ENCODE measurements at places on chromosomes 7 and 10. TPM values are rescaled to one million over a fixed set of nuclear protein-coding genes. Genes with fewer than 3 reads are reported as not detected.

GRCh38 chr10:121614613-121615434 lies 16.6 kb upstream of the FGFR2 start:
- no peak for DNase-seq

GRCh38 chr7:610531-611280 lies 91.1 kb upstream of the PDGFA start:
- peak; percentile 51 for DNase-seq

- DNase-seq = no peak
Observed at GRCh38 chr7:139249179-139249810, 18.3 kb downstream of the UBN2 start.

GRCh38 chr10:49398000-49398861 lies 2.3 kb upstream of the DRGX start:
- DNase-seq = peak; percentile 56

DNA sequence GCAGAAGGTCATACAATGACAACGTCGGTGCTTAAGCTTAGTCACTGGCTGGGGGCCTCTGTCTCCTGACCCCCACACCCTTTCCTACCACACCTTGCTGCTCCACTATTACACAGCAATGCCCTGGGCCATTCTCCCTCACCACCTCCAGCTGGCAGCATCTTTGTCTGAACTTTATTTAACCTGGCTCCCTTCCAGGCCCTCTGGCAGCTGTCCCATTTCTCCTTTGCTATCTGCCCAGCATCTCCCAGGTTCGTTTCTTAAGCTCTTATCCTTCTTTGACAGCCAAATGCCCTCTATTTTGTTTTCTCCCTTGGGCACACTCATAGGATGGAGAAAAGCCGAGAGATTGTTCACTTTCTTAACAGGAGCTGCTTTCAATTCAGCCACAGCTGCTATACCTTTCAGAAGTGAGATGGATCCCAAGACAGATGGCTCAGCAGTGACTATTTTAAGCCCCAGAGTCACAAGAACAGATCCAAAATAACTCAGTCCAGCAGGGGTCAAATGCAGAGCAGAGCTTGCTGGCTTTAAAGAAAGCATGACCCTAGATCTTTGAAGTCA lies 1277.1 kb upstream of the AUTS2 start:
- no peak for DNase-seq

CHAT gene
- total RNA-seq = not detected

DNA sequence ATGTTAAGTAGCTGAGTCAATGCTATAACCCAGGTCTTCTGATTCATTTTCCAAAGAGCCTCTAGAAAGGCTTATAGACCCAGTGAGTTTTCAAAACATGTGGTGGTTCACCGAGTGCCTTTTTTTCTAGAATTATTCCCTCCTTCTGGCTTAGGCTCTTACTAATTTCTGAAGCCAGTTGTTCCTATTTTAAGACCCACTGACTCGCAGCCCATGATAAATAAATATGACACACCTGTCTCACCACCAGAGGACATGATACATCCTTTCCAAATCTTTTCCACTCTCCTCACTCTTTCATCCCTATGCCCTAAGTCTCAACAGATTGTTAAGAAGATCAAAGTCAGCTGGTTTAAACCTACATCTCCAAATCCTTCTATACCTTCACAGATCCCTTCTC lies 126.0 kb upstream of the WNT16 start:
- no peak for DNase-seq

GRCh38 chr10:133274751-133275683 lies 1.7 kb downstream of the ADAM8 start:
- DNase-seq = peak; percentile 81

- no peak for DNase-seq
Observed at GRCh38 chr10:119620241-119621077, 23.7 kb upstream of the TIAL1 start.

DNA sequence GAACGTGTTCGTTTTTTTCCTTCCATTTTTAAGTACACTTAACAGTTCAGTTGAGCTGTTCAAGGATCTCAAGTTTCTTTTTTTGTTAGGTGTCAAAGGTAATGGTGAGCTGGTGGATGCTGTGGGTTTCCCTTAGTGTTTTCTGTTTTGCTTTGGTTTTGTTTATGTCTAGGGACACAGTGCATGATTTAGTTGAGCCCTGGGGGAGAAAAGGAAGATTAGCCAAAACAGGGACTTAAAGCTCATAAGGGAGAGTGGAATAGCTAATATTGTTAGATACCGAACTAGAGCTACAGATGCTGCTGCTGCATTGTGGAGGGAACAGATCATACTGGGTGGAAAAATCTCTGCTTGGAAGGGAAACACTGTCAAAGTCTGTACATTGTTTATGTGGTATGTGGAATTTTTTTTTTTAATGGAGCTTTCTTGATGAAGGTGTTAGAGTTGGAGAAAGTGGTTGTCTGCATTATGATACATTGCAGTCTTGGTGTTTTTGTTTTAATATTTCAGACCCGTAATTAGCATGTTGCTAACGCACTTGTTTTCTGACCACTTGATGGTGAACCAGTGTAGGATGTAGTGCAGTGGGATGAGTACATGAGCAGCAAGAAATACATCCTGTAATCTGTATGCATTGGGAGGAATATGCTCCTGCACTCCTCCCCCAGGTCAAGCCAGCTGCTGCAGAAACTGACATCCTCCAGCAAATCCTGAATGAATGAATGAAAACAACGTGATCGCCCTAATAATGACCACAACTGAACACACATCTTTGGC lies 2.1 kb downstream of the GLCCI1 start:
- no peak for DNase-seq

DNA sequence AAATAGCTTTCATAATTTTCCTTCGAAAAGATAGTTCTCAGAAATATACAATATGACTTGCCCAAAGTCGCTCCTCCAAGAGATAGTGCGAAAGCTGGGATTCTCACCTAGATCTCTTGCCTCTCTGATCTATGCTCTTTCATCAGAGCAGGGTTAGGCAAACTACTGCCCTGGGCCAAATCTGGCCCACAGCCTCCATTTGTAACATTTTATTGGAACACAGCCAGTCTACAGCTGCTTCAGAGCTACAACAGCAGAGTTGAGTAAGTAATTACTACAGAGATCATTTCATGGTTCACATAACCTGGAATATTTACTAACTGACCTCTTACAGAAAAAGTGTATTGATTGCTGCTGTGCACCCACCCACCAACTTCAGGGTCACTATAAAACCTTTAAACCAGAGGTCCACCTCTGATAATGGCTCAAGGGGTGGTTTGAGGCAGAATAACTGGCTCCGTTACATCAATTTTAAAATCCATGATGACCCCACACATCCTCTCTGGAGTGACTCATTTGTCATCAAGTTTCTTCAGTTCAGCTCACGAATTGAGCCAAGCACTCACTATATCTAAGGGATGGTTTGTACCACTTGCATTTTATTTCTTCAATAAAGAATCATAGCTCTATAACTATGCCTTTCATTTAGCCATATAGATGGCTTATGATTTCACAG lies 1019.0 kb downstream of the XPNPEP1 start:
- DNase-seq = no peak

- no peak for DNase-seq
Observed at GRCh38 chr7:54989453-54990225, 29.2 kb upstream of the EGFR start.
